ENCODE measurements at places on chromosomes 5 and 9. TPM values are rescaled to one million over a fixed set of nuclear protein-coding genes. Genes with fewer than 3 reads are reported as not detected.

DNA sequence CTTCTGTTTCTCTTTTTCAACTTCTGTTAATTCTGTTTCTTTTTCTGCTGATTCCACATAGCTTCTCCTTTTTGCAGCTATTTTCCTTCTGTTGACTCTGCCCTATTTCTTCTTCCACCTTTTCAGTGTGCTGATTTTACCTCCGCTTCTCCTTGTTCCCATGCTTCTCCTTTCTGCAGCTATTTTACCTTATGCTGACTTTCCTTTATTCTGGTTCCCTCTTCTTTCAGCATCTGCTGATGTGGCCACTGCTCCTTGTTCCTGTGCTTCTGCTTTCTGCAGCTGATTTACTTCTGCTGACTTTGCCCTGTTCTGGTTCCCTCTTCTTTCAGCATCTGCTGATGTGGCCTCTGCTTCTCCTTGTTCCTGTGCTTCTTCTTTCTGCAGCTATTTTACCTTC is 58.8 kb downstream of the HACD4 start:
- no peak overlapping the region for H3K27ac ChIP-seq
- H3K4me1 ChIP-seq: no peaks in the 10 kb centered on the region
- DNase-seq: no peak
- H3K36me3 ChIP-seq: peaks cover 15% of the 10 kb centered on the region
- H3K27me3 ChIP-seq: no peaks in the 10 kb centered on the region

DNA sequence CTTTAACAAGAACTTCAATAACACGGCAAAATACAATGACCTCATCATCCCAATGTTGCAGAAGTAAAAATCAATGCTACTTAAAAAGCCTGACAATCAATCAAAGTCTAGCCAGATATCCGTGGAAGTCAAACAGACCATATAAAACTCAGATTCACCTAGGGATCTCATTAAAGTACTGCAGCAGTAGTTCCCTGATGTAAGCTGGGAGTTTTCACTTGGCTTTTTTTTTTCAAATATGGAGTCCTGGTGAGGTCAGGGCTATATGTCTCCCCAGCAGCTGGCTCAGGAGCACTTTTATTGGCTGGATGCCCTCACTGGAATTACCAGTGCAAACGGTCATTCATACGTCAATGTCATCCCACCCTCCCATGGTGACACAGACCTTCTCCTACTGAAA is 220.6 kb upstream of the SLC30A5 start:
- H3K36me3 ChIP-seq: no peaks in the 10 kb centered on the region
- H3K4me1 ChIP-seq: no peaks in the 10 kb centered on the region
- no peak overlapping the region for H3K27ac ChIP-seq
- no peaks in the 10 kb centered on the region for H3K27me3 ChIP-seq

DNA sequence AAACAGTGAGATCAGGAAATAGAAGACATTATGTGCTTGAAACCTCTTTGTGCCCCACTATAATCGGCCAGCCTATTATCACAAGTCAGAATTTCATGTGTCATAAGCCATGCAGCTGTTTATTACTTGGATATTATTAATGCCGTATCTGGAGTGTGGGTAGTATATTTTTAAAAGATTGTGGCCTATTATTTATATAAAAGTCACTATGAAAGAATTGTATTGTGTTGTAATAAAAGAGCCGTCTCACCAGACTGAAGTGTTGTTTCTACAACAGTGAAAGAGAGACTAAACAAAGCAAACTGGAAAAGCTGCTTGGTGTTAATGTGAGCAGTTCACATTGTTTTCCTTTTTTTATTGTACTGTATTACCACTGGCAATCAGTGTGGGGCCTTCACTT is 449.1 kb downstream of the PSAT1 start:
- no peak overlapping the region for H3K4me3 ChIP-seq
- no peaks in the 10 kb centered on the region for H3K4me1 ChIP-seq
- no peaks in the 10 kb centered on the region for H3K27me3 ChIP-seq
- no peaks in the 10 kb centered on the region for H3K36me3 ChIP-seq
- DNase-seq: no peak

DNA sequence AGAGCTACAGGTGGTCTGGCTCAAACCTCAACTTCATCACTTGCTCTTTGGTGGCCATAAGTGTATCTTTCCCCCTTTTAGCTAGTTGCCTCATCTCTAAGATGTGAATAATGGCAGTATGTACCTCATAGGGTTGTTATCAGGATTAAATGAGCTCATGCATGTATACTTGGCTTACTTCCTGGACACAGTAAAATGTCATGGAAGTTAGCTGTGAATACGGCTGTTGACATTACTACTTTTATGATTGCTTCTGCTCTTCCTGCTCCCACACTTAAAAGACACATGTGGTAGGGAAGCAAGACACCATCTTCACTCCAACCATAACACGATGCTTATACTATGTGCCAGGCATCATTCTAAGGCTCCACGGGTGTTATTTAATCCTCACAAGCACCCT is 114.5 kb upstream of the GPR151 start:
- DNase-seq: no peak
- H3K36me3 ChIP-seq: peaks cover 6% of the 10 kb centered on the region
- H3K4me1 ChIP-seq: no peaks in the 10 kb centered on the region
- no peaks in the 10 kb centered on the region for H3K27me3 ChIP-seq

DNA sequence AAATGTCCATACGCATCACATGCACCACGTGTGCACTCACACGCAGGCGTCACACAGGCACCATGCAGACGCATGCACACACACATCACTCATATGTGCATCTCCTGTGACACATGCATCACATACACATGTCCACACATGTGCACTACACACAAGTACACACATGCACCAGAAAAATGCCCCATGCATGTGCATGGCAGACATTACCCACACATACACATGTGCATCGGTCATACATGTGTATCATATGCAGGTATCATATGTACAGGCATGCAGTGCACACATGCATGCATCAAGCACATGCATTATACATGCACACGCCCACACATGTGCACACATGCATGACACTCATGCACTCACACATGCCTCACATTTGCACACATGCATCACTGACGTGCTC is 26.1 kb downstream of the ADAMTS2 start:
- no peak overlapping the region for H3K4me3 ChIP-seq
- no peaks in the 10 kb centered on the region for H3K36me3 ChIP-seq
- H3K27ac ChIP-seq: no peak overlapping the region
- DNase-seq: no peak
- H3K4me1 ChIP-seq: no peaks in the 10 kb centered on the region
- no peaks in the 10 kb centered on the region for H3K27me3 ChIP-seq

- no peak overlapping the region for H3K4me3 ChIP-seq
- no peaks in the 10 kb centered on the region for H3K4me1 ChIP-seq
- no peak overlapping the region for H3K27ac ChIP-seq
- no peaks in the 10 kb centered on the region for H3K27me3 ChIP-seq
- no peak for DNase-seq
These were observed 465.7 kb downstream of the DIRAS2 start for GRCh38 chr9:90176901-90177300.

- no peaks in the 10 kb centered on the region for H3K4me1 ChIP-seq
- H3K36me3 ChIP-seq: peaks cover 2% of the 10 kb centered on the region
- H3K4me3 ChIP-seq: no peak overlapping the region
These were observed 94.0 kb downstream of the ACTL7B start for GRCh38 chr9:108761655-108762347.

- no peaks in the 10 kb centered on the region for H3K36me3 ChIP-seq
- no peak for DNase-seq
- no peak overlapping the region for H3K4me3 ChIP-seq
- H3K27ac ChIP-seq: no peak overlapping the region
These were observed 231.5 kb upstream of the PPP1R2B start for GRCh38 chr5:156618601-156619000.

- no peak for DNase-seq
- H3K4me3 ChIP-seq: no peak overlapping the region
- no peaks in the 10 kb centered on the region for H3K36me3 ChIP-seq
- 0 out of 2 replicates have a peak, but pooled peaks cover under 1% of the 10 kb centered on the region for H3K27me3 ChIP-seq
- no peak overlapping the region for H3K27ac ChIP-seq
- no peaks in the 10 kb centered on the region for H3K4me1 ChIP-seq
These were observed 6.8 kb downstream of the SPOCK1 start for GRCh38 chr5:137492331-137492730.

DNA sequence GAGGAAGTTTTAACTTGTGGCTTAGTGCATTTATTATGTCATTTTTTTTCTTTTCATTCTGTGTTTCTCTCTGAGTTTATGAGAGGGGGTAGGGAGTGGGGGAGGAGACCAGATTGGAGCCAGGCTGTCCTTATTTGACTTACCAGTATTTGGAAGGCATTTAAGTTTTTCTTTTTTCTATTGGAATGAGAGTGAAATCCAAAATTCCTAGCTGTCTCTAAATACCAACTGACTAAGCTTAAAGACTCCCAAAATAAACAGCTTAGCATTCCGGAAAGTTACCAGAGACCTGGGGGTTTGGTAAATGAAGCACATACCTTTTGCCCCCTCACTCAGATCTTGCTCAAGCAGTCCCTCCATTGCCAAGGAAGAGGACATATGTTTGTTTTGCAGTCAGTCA is 581.9 kb upstream of the BRINP1 start:
- no peak overlapping the region for H3K27ac ChIP-seq
- H3K27me3 ChIP-seq: no peaks in the 10 kb centered on the region
- H3K4me3 ChIP-seq: no peak overlapping the region
- no peaks in the 10 kb centered on the region for H3K4me1 ChIP-seq

The UGT3A2 gene
- 13.4 TPM for total RNA-seq

The PCDHAC2 gene
- 5.4 TPM for total RNA-seq

The TMEM171 gene
- total RNA-seq: 0.42 TPM

The CFAP90 gene
- 0.35 TPM for total RNA-seq

The PAPPA gene
- 0.17 TPM for total RNA-seq

Data from H9 (cell line).